ENCODE measurements at places on chromosomes 2 and 18.

DNA sequence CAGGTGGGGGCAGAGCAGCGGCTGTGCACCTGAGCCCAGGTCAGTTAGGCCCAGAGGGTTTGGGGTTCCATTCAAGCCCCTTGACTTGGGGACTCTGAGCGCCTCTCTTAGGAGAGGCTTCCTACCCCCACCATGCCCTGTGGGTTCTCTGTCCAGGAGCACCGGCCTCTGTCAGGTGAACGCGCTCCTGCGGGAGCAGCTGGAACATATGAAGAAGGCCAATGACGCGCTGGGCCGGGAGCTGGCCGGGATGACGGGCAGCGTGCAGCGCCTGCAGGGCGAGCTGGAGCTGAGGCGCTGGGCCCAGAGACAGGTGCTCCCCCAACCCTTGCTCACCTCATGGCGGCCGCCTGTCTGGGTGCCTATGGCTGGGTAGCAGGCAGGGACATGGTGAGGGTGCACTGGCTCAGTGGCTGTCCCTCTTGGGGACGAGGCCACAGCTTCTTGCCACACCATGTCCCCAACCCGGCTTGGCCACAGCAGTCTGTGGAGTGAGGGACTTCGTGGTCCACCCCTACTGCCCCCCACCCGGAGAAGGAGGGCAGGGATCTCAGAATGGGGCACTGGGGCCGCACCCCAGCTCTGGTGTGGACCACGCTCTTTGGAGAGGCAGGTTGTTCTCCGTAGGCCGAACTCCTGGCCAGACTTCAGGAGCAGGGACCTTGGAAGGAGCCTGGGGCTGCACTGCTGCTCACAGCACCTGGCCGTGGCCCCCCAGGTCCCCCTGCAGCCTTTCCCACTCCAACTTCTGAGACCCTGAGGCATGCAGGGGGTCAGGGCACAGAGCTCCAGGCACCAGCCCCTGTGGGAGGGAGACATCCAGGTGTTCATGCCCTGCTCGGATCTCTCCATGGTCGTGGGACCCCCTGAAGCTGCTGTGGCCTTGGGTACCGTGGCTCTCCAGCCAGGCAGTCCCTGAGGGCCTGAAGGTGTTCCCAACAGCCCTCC lies 19.7 kb downstream of the CROCC2 start:
- DNase-seq: no peak

DNA sequence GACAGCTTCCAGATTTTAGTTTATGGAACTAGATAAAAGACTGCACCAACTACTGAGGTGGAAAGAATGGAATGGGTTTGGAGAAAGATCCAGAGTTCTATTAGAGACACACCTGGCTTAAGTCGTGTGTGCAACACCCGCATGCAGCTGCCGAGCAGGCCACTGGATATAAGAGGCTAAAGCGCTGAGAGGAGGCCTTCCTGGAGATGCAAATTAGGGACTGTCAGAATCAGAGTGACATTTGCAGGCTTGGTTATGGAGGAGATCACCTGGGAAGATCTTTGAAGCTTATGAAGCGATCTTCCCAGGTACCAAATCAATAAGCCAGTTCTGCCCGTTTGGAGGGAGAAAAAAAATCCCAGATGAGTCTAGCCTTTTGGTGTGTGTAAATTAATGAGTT lies 30.4 kb upstream of the KLHL29 start:
- no peak for DNase-seq

GRCh38 chr2:85886590-85886989 lies 2.2 kb downstream of the ST3GAL5 start:
- DNase-seq: peak; percentile 86

- DNase-seq: no peak
Measured at GRCh38 chr2:194826241-194826640, 830.8 kb upstream of the SLC39A10 start.

- peak; percentile 75 for DNase-seq
Measured at GRCh38 chr2:218396688-218397462, 2.8 kb upstream of the CTDSP1 start.

- peak; percentile 95 for DNase-seq
Measured at GRCh38 chr2:64989126-64989981, at the start of gene SLC1A4. TSS of gene SLC1A4 (plus strand) at chr2:64989399. CDS start at chr2:64989644, 245 bp downstream.

DNA sequence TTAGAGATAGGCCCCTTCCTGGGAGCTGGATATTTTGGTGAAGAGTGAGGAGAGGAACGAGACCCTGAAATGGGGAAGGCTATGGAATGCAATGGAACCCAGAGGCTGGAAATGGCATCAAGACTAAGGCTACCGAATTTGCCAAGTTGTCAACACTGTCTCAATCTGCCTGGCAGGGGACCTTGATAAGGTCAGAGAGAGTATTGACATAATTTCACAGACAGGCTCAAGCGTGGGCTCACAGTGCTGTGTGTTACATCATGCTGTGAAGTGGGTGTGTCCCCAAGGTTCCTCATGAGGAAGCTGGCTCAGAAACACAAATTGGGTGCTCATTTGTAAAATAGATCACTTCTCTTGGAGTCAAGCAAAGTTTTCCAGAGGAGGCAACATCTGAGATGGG lies 51.8 kb upstream of the CYRIA start:
- DNase-seq: no peak

- no peak for DNase-seq
Measured at GRCh38 chr18:79245517-79246001, 150.2 kb upstream of the NFATC1 start.

DNA sequence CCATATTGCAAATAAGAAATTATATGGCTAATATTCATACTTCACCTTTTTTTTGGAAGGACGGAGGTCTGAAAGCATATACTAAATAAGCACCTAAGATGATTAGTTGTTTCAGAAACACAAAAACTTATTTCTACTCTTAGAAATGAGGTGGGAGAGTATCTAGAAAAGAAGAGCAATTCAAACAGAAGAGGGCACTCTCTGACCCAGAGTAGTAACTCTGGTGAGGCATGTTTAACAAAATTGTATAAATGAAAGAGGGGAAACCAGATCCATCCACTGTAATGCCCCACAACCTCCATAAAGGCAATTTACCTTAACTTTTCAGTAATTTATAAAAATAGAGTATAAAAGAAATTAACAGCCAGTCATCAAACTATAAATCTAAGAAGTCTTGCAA lies 669.6 kb upstream of the VRK2 start:
- peak; percentile 7 for DNase-seq

- no peak for DNase-seq
Measured at GRCh38 chr18:2312440-2312839, 258.9 kb downstream of the METTL4 start.

- DNase-seq: no peak
Measured at GRCh38 chr2:53033411-53033810, 734.2 kb upstream of the CHAC2 start.

Data from hepatic stellate cell (primary cell).